ENCODE measurements at places on chromosomes 6 and 20.

GRCh38 chr6:43771210-43771857 lies 1.3 kb downstream of the VEGFA start:
- peak; percentile 53 for DNase-seq

DNA sequence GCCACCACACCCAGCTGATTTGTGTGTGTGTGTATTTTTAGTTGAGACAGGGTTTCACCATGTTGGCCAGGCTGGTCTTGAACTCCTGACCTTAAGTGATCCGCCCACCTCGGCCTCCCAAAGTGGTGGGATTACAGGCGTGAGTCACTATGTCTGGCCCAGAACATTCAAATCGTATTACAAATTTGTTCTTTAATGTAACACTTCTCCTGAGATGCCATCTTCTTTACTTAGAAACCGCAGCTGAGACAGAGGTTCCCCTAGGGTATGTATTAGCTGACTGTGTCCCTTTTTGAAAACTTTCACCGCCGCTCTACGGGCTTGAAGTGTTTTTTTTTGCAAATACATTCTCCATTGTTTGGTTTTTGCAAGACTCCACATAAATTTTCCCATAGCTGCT lies 62.6 kb downstream of the TOX2 start:
- no peak for DNase-seq

GRCh38 chr6:125829433-125829832 lies 38.7 kb downstream of the NCOA7 start:
- no peak for DNase-seq

GRCh38 chr6:75081921-75082320 lies 123.9 kb downstream of the COL12A1 start:
- no peak for DNase-seq

DNA sequence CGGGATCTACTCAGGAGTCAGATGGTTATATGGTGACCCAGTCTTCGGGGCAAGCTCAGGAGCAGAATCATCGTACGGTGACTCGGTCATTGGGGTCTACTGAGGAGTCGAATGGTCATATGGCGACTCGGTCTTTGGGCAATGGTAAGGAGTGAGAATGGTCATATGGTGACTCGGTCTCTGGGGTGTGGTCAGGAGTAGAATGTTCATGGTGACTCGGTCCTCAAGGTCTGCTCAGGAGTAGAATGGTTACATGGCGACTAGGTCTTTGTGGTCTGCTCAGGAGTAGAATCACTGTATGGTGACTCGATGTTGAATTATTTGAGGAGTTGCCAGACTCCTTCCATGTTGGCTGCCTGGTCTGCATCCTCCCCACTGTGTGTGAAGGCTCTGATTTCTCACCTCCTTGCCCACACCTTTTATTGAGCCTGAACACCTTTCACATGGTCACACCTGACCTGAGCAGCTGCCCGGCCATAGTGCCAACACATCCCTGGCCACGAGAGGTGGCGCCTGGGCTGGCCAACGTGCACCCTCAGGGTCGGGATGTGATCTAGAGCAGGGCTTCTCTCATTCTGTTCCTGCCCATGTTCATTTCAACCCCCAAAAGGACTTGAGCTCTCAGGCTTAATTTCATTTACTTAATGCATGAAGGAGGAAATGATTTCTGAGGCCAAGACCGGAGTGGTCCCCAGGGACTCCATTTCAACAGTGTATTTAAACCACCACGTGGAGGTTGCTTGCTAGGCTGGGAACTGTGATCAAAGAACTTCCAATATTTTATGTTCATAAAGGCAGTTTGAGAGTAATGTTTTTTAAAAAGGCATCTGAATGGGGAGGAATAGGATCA lies 119.5 kb downstream of the PHACTR3 start:
- no peak for DNase-seq

DNA sequence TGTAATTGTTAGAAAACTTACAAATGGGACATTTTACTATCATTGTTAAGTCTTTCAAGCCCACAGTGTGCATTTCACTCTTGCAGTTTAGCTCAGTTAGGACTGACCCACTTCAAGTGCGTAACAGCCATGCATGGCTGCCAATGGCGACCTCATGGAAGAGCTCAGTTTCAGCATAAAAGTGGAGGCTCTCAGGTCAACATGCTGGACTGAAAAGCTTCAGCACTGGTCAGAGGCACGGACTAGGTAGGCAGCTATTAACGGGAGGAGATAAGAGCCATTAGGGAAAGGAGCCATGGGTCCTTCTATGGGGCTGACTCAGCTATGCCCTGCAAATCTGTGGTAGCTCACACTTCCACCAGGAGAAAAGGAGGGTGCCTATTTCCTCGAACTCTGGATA lies 101.8 kb downstream of the TTLL2 start:
- no peak for DNase-seq

- DNase-seq: no peak
Observed at GRCh38 chr6:80728830-80729229, 622.4 kb downstream of the BCKDHB start.

GRCh38 chr6:87669051-87669450 lies 33.0 kb downstream of the AKIRIN2 start:
- no peak for DNase-seq

- no peak for DNase-seq
Observed at GRCh38 chr6:25927178-25927577, 3.3 kb downstream of the SLC17A2 start.

DNA sequence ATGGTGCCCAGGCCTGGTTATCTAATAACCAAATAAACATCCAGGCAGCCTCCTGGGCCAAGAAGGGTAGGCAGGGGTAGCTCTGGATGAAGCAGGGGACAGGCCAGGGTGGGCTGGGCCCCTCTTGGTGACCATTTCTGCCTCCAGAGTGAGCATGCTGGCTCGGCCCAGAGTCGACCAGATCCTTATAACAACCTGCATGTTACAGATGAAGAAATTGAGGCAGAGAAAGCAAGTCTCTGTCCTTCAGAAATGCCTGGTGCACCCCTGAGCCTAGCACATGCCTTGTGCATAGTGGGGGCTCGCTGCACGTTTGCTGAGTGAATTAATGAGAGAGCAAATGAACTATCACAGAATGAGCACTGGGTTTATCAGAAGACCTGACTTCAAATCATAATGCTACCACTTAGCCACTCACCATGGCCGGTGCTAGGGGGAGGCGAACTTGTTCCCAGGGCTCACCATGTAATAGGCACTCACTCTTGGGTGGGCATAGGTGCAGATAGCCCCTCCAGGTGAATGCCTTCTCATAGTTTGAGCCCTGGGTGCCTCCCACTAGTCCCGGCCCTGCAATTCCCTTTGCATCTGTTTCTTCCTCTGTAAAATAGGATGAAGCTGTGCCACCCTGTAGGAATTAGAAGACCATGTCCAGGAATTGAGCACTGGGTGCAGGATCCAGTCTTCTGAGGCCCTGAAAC lies 3.8 kb upstream of the APCDD1L start:
- DNase-seq: no peak

DNA sequence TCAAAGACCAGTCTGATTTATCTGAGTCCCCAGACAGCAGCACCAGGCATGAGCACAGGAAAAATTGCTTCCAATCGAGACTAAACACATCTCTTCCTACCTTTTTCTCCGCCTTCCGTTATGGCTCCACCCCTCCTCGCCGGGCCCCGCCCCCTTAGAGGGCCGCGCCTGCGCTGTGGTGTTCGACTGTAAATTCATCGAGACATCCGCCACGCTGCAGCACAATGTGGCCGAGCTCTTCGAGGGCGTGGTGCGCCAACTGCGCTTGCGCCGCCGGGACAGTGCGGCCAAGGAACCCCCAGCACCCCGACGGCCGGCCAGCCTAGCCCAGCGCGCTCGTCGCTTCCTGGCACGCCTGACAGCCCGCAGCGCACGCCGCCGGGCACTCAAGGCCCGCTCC lies 8.9 kb downstream of the REM1 start:
- no peak for DNase-seq

- DNase-seq: no peak
Observed at GRCh38 chr6:109653264-109653663, 37.7 kb downstream of the AK9 start.

GRCh38 chr6:21628160-21628559 lies 34.6 kb downstream of the SOX4 start:
- DNase-seq: no peak

- DNase-seq: no peak
Observed at GRCh38 chr6:117206944-117207687, 58.2 kb upstream of the VGLL2 start.

DNA sequence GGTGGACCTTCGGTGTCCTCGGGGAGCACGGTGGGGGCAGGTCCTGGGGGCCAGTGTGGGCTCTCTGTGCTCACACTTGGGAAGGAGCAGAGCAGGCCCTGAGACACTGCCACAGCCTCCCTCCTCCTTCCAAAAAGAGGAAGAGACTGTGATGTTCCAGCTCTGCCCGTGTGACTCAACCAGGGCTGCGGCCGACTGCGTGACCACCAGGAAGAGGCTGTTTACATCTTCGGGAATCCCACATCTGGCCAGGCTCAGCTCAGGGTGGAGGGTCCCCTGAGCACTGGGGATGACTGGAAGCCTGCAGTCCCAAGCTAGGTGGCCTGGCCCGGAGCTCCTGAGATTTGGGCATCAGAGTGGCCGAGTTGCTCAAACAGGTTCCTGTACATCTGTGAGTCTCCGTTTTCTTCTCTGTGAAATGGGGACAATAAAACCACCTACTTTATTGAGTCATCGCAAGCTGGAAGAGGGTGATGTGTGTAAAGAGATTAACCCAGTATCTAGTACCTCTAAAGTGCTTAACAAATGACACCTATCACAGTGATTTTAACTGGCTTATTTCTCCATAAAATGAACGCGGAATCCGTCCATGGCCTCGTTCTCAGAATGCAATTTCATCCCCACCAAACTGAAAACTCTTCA lies 242.1 kb downstream of the DLL1 start:
- DNase-seq: no peak

GRCh38 chr20:49846206-49846807 lies 33.7 kb downstream of the SLC9A8 start:
- DNase-seq: peak; percentile 23

DNA sequence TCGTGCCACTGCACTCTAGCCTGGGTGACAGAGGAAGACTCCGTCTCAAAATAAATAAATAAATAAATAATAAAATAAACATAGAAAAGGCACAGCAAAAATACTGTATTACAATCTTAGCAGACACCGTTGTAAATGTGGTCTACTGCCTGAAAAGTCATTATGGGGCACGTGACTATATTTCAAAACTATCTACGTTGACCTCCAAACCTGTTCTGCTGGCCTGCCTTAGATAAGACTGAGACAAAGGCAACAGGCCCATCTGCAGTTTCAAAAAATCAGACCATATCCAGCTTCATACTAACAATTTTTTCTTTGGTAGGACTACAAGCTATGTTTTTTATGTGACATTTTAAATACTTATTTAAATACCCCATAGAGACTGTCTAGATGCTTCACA lies 59.1 kb downstream of the AGPAT4 start:
- DNase-seq: no peak

DNA sequence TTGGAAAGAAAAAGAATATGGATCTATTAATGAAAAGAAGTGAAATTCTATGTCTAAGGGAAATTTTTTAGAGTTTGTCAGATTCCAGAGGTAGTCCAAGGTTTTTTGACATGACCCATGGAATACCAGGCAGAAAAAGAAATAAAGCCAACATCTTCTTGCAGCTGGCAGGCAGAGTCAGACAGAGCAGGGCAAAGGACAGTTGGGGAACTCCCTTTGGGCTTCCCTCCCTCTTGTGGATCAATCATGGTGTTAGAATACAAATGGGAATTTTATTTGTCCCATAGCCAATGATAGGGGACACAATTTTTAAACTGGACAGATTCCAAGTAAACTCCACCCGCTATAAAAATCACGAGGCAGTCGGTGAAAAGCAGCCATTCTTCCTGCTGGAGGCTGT lies 92.1 kb upstream of the TAB2 start:
- no peak for DNase-seq

GRCh38 chr6:102216232-102216631 lies 822.7 kb downstream of the GRIK2 start:
- no peak for DNase-seq

DNA sequence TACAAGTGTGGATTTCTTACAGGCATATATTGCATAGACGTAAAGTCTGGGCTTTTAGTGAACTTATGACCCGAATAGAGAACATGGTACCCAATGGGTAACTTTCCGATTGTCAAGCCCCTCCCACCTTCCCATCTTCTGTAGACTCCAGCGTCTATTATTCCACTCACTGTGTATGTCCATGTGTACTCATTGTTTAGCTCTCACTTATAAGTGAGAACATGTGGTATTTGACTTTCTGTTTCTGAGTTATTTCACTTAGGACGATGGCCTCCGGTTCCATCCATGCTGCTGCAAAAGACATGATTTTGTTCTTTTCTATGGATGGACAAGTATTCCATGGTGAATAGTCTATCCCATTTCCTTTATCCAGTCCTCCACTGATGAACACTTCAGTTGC lies 306.4 kb downstream of the CD83 start:
- DNase-seq: no peak

- no peak for DNase-seq
Observed at GRCh38 chr6:5718231-5718947, 288.3 kb downstream of the NRN1 start.

- DNase-seq: no peak
Observed at GRCh38 chr20:53629436-53629835, 35.8 kb upstream of the ZNF217 start.

DNA sequence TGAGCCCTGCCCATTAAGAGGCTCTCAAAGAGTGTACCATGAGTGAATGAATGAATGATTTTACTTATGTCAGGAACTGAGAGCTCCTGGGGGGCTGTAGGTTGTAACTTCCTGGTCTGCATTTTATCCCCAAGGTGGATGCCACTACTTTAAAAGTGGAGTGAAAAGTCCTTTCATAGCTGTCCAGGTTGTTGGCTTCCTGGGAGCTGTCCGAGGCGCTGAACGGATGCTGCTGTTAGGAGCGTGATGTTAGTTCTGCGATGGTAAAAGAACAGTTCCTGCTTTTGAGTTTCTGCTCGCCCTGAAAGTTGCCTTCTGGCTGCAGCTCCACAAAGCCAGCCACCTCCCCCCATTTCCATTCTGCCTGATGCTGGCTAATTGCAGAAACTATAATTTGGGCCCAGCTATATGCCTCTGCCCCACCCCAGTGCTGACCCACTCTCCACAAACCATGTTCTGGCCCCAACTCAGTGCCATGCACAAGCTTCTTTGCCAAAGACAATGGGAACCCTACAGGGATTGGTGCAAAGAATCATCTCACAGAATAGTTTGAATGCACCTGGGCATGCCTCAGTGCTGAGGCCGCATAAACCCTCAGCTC lies 330.9 kb upstream of the CDH4 start:
- DNase-seq: no peak

DNA sequence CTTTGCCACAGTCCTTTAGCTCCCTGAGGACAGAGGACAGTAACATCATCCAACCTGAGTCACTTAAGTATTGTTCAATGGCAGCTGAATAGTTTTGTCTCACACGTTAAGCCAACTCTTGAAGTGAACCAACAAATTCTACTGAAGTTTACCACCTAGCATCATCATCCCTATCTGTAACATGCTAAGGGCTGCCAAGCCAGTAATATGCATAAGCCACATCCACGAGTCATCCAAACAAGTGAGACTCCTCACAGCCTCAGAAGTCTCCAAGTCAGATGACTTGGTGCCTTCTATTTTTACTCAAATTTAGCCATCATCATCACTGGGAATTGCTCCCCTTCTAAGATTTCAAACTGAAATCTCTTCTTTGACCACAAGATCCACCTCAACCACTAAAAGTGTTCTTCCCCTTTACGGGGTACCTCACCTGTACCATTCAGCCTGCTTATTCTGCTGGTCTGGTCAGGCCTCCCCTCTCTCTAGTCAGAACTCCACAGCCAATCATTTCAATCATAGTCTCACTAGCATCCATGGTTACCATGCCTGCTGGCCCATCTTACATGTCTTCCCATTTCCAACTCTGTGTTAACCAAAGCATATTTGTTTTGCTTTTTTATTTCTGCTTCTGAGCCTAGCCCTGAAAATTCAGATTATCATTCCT lies 73.7 kb downstream of the DTNBP1 start:
- no peak for DNase-seq

GRCh38 chr6:5644523-5645185 lies 362.1 kb downstream of the NRN1 start:
- DNase-seq: no peak
